Activated T-helper 2 cell treated with anti-CD3 and anti-CD28 coated beads, Interferon-gamma antibody, Interleukin-2, Interleukin-4, amounts not matched to agents 10 μg/mL and 5 μg/mL and 100 μg/mL, durations not matched to agents 14 hours and 24 hours and 36 hours (primary cell): ENCODE measurements at places on chromosomes 12 and 14. TPM values are rescaled to one million over a fixed set of nuclear protein-coding genes. Genes with fewer than 3 reads are reported as not detected.
A peak's percentile ranks its signal among the peaks of the same experiment; 100 is the strongest.

- DNase-seq: no peak
These were observed 225.2 kb downstream of the C12orf75 start for GRCh38 chr12:105555556-105556295.

GRCh38 chr14:102565331-102565887, 27.0 kb upstream of the RCOR1 start:
- DNase-seq: no peak

- peak; percentile 55 for DNase-seq
These were observed 46.1 kb downstream of the CYP46A1 start for GRCh38 chr14:99729991-99730875.

MYO1A gene
- 2.4 and 4.2 TPM in 2 replicates for total RNA-seq

ZFHX2 gene
- total RNA-seq: 2.0 and 2.5 TPM in 2 replicates
